ENCODE measurements at places on chromosomes 5 and 9.

DNA sequence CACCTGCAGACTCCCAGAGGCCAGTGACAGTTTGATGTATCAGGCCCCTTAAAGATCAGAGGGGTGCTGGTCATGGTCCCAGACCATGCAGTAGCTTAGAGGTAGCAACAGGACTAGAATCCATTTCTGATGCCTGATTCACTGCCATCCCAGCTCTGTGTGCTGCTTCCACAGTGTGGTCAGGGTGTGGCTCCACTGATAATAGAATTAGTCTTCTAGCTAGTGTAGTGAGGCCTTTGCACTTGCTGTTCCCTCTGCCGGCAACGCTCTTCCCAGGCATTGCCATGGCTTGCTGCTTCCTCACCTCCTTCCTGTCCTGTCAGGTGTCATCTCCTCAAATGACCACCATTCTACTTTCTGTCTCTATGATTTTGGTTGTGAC, 15.8 kb downstream of the PPARGC1B start:
- DNase-seq: no peak

GRCh38 chr5:94870511-94871183, 252.2 kb downstream of the SLF1 start:
- DNase-seq: no peak

GRCh38 chr9:137030006-137030405, 1.9 kb downstream of the FUT7 start:
- DNase-seq: no peak

- no peak for DNase-seq
Observed at GRCh38 chr5:87408204-87408603, 4.5 kb downstream of the CCNH start.

DNA sequence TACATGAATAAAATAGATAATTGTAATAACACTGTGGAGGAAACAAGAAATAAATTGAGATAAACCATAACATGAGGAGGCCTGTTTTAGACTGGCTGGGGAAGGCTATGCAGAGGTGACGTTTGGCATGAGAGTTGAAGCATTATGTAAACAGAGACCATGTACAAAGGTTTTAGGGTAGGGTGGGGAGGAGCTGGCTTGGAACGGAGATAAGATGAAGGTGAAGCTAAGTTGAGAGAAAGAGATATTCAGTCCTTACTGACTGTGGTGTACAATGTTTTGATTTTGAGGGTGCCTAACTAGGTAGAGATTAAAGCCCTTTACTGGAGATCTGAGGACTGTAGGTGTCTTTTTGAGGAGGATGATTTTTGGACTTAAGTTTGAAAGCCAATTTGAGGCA, 17.8 kb downstream of the MAN2A1 start:
- no peak for DNase-seq

DNA sequence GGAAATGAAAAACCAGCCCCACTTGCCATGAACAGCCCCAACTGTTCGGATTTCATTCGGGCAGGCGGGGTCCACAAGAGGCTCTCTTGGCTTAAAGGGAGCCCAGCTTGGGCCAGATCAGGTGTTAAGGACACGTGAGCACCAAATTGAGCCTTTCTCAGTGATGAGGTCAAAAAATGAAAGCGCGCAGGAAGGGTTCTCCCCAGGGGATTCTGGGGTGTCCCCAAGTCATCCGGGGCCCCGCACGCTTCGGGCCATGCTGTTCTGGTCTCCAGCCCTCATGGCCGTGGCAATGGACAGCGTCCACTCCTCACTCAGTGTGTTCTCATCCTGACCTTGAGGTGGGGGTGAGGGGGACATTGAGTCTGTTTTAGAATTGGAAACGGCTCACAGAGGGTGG, 10.9 kb downstream of the AK1 start:
- no peak for DNase-seq

DNA sequence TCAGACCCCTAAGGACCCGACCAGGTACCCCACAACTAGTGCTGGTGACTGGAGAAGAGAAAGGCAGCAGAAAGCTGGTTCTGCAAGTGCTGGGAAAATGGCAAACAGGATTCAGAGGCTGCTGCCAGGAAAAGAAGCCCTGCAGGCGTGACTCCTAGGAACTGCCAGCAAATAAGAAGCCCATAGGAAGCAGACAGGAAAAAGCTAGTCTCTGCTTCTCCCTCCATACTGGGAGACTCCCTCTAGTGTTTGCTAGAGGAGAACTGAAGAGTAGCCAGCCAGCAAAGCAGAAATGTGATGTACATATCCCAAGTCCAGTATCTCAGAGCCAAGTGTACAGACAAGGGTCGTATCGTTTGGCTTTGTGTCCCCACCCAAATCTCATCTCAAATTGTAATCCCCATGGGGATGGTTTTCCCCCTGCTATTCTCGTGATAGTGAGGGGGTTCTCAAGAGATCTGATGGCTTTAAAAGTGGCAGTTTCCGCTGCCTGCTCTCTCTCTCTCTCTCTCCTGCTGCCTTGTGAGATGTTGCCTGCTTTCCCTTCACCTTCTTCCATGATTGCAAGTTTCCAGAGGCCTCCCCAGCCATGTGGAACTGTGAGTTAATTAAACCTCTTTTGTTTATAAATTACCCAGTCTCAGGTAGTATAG, 38.1 kb upstream of the TUSC1 start:
- peak; percentile 50 for DNase-seq

GRCh38 chr9:29068461-29068860, 1495.2 kb upstream of the C9orf72 start:
- DNase-seq: no peak

DNA sequence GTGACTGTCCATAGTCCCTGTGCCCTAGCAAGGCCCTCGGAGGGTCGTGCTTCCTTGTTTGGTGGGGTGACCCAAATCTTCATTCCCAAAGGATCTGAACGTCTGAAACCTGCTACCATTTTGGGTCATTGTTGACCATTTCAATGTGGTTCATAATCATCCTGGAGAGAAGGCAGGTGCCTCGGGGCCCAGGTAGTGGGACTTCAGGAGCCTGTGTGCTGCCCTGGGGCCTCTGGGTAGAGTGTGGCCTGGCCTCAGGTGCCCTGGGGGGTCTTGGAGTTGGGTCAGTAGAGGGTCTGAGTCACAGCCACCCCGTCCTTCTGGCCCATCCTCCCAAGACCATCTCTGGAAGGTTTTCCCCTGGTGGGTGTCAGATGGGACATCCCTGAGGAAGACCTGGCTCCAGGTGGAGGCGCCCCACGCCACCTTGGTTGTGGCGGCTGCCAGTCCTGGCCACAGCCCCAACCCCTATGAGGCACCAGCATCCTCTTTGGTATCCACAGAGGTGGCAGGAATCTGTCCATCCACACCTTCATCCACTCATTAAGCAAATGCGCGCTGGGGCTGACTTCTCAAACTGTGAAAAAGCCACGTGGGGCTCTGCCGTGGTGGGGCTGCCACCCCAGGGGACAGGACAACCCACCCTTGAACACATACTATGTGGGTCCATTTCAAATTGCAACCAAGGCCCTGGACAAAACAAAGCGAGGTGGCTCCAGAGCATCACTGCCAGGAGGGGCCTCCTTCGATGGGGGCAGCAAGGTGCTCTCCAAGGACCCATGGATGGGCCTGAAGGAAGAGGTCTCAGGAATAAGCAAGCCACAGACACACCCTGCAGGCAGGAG, 41.6 kb upstream of the FCN1 start:
- no peak for DNase-seq

GRCh38 chr5:53733853-53734252, 173.4 kb downstream of the NDUFS4 start:
- no peak for DNase-seq

DNA sequence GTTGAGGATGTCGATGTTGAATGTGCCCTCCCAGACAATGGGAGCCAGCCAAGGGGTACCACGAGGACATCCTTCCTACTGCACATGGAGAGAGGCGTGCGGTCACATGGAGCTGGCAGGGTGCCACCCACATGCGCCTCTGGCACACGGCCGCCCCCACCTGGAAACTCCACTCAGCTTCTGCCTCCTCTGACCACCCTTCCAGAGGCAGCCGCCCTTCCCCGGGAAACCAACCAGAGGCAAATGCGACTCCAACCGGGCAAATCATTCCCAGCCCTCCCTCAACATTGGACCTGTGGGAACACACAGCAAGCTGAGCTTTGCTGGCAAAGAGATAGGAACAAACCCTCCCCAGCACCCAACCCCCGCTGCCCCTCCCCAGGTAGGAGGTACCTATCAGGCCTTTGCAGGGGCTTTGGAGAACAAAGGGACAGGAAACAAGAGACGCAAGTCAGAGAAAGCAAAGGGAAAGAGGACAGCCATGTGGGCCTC, 17.5 kb downstream of the ABO start:
- no peak for DNase-seq

DNA sequence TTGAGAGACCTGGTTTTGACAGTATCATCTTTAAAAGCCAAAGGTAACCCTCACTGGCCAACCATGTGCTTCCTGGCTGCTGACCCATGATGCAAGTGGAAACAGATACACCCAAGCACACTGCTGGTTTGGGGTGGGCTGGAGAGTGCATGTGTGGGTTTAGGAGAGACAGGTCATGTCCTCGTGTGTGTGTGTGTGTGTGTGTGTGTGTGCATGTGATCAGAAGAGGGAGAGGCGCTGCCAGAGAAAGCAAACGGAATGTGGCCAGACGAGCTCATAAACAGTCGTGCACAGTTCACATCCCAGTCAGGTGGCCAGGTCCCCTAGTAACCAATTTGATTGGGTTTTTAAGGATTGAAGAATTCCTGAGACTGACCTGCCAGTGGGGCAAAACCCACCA, 112.8 kb upstream of the ICE1 start:
- DNase-seq: no peak

DNA sequence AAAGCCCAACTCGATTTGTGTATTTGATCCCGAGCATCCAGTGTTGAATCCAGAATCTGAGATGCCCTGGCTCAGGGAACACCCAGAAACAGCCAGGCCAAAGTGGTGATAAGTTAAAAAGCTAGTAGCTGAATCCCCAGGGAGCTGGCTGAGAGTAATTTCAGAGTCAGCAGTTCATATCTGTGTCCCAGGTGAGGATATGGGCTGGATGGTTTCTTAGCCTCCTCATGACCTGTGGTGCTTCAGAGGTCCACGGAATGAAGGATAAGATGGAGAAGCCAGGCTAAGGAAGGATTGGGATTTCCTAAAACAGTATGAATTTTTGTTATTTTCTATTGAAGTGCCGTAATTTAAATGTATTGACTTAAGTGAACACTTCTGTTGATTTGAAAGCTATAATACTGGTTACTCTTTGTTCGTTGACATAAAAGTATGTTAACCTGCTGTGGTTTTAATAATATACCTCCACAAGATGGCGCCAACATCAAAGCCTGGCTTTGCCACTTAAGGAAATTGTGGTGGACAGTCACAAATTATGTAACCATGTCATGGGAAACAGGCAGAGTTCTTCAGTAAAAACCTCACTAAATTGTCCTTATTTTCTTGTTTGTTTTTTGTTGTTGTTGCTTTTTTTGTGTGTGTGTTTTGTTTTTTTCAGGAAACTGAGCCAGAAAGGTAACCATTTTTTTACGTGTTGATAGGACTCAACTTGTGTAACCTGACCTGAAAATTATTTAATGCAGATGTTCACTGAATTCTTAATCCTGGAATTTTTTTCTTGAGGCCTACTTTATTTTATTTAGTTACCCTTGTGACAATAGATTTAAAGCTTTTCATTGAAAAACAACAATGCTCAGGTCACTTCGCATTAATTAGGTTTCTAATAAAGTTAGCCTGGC, 11.4 kb downstream of the MTAP start:
- DNase-seq: peak; percentile 63

GRCh38 chr9:96169484-96169883, 132.5 kb downstream of the HSD17B3 start:
- DNase-seq: peak; percentile 90

DNA sequence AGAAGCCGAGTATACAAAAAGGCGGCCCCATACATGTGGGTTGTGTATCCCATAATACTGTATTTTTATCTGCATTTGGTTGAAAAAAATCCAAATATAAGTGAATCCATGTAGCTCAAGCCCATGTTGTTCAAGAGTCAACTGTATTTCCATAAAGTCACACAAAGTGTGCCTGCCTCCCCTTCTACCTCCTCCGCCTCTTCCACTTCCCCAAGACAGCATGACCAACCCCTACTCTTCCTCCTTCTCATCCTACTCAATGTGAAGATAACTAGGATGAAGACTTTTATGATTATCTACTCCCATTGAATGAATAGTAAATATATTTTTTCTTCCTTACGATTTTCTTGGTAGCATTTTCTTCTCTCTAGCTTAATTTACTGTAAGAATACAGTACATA, 92.7 kb downstream of the RFX3 start:
- DNase-seq: no peak

DNA sequence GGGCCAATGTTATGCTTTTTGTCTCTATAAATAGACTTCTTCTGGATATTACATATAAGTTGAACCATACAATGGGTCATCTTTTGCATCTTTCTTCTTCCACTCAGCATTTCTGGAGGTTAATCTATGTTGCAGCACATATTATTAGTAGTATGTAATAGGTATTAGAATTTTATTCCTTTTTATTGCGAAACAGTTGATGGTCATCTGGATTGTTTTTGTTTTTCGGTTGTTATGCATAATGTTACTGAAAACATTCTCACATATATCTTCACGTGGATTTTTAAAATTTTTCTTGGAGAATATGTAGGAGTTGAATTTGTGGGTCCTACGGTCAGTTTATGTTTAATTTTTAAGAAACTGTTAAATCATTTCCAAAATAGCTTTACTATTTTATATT, 466.8 kb downstream of the SLCO4C1 start:
- no peak for DNase-seq

GRCh38 chr5:101393795-101394450, 490.8 kb upstream of the ST8SIA4 start:
- DNase-seq: no peak

- no peak for DNase-seq
Observed at GRCh38 chr5:118698774-118699173, 289.6 kb downstream of the DTWD2 start.

GRCh38 chr9:131656356-131657036, 83.4 kb downstream of the RAPGEF1 start:
- DNase-seq: no peak

- no peak for DNase-seq
Observed at GRCh38 chr5:111699976-111700375, 57.0 kb downstream of the NREP start.

- DNase-seq: no peak
Observed at GRCh38 chr5:161400583-161400982, 145.9 kb downstream of the GABRB2 start.

DNA sequence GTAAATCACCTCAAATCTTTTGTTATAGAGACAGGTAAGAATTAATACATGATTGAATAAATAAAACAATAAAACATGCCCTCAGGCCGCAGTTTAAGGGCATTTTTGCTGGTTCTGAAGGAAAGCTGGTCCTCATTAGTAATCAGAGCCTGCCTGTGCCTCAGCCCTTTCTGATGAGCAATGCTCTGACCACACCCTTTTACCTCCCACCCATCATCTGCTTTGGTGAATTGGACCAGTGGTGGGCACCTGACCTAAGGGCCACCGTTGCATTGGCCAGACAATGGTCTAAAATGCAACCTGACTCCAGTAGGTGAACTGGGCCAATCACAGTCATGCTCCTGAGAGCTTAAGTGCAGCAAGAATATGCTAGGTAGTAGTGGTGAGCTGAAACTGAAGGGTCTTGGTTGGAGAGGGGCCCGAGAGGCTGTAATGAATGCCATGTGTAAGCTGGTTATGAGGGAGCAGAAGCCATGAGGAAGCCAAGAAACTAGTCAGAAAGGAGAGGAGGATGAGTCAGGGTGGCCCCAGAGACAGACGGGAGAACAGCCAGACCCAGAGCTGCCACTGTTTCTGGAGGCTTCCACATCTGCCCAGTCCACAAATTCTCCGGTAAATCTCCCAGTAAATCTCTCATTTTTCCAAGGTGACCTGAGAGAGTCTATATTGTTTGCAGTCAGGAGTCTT, 45.5 kb upstream of the ZSWIM6 start:
- no peak for DNase-seq

- peak; percentile 81 for DNase-seq
Observed at GRCh38 chr5:100647461-100648230, 112.5 kb downstream of the FAM174A start.
